ENCODE measurements at places on chromosomes 1 and 21.

DNA sequence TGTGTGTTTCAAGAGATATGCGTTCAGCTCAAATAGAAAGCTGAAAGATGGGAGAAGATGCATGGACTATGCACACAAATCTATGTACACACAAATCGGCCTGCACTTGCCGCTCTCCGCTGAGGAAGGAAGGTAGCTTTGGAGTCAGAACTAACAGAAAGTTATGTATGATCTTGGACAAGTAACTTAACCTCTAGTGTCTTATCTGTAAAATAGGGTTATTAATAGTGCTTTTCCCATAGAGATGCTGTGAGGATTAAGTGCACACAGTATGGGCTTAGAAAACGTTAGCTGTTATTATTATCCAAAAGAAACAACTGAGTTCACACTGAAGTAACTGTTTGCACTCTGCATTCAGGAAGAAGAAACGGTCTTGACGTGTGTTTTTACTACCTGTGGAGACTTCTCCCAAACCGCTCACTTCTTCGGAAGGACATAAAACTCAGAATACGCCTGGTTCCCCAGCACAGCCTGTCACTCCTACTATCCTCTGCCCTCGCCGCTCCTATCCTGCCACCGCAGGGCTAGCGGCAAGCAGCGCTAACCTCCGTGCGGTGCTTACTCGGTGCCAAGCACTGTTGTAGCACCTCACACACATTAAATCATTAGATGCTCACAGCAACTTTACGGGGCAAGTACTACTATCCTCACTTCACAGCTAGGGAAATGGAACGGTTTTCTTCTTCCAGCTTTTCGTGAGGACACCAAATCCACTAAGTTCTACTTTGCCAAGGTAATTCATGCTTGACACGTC, 1.3 kb downstream of the TGFBR3 start:
- no peak for DNase-seq

DNA sequence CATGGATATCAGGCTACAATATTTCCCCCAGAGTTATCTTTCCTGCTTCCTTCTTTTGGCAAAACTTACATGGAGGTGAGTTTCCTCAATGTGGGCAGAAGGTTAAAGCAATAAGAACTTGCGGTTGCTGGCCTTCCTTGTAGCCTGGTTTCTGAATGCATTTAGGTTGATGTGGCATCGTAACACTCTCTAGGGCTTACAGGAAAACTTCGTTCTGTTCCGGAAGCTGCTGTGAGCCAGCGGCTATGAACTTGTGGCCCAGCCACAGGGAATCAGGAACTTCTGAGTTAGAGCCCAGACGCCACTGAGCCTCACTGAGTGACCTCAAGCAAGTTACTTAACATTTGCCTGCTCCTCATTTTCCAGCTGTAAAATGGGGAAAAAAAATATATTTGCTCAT, 623.4 kb upstream of the ADAMTS5 start:
- DNase-seq, result no peak

GRCh38 chr1:109478806-109479205, 4.9 kb upstream of the ATXN7L2 start:
- DNase-seq, result no peak

GRCh38 chr1:56922507-56922906, 43.3 kb downstream of the C8B start:
- no peak for DNase-seq

DNA sequence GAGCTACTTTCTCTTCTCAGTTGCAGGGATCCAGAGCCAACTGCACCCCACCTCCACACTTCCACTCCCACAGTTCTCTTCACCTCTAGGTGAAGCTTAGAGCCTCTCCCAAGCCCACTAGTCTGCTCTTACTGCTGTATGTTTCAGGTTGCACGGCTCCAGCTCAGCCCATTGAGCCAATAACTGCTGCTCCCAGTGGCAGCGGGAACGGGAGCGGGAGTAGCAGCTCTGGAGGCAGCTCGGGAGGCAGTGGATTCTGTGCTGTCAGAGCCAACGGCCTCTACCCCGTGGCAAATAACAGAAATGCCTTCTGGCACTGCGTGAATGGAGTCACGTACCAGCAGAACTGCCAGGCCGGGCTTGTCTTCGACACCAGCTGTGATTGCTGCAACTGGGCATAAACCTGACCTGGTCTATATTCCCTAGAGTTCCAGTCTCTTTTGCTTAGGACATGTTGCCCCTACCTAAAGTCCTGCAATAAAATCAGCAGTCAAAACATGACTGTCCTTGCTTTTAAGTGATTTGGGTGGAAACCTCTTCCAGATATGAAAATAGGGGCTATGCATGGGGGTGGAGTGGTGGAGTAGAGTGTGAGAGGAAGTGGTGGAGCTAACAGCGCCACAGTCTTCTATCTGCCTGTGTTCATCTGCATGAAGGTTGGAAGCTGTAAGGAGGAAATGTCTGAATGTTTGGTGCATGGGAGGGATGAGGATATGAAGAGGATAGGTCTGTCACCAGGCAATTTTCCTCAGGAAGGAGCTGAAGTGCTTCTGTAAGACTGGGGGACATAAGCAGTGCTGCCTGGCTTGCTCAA, 29.6 kb downstream of the CHIA start:
- no peak for DNase-seq

GRCh38 chr1:228166170-228166936, 749 bp downstream of the IBA57 start:
- DNase-seq, result peak; percentile 73

DNA sequence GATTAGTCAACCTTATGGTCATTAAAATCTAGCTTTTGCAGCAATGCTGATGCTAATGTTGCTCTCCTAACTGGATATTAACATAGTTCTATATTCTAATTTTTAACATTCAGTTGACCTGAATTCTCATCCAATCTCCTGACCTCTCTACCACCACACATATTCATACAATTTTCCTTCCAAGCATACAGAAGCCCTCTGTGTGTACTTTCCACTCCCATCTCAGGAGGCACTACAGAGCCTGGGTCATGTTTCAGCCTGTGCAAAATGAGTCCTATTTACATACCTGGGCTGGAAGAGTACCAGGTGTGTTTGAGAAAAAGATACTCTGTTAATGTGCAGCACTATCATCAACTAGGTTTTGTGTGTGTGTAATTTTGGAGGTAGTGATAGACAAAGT, 486.3 kb downstream of the NEGR1 start:
- no peak for DNase-seq

DNA sequence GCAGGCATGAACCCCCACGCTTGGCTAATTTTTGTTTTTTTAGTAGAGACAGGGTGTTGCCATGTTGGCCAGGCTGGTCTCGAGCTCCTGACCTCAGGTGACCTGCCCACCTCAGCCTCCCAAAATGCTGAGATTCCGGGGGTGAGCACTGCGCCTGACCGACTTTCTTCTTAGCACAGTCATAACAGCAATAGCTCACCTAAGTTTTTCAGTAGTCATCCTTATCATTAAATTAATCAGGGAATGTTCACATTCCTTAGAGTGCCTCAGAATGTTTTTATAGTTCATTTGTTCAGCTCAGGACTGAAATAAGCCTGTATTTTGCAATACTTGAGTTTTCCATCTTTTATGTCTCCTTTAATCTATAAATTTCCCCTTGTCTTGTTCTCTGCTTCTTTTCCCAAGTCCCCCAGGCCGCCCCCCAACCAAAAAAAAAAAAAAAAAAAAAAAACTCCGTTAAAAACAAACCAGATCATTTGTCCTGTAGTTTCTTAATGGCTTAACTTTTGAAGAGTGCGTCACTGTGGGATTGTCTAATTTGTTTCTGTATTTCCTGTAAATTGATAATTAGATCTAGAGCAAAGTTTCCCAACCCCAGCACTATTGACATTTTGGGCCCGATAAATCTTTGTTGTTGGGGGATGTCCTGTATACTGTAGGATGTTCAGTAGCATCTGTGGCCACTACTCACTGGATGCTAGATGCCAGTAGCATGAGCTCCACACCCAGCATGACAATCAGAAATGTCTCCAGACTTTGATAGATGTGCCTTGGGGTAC, 120.7 kb downstream of the ITSN1 start:
- DNase-seq, result no peak

- no peak for DNase-seq
These were observed 77.9 kb downstream of the NEK7 start for GRCh38 chr1:198234520-198235251.

DNA sequence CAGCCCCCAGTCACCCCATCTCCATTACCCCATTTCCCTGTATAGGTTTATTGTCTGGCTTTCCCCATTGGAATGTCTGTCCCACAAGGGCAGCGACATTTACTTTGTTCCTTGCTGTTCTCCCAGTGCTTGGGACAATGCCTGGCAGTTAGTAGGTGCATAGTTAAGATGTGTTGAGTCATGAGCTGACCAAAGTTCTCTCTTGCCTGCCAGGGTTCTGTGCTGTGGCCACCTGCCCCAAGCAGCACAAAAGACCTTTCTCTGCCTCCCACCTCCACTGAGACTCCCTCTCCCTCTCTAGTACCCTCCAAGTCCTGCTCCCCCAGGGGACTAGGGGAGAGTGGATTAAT, 40.0 kb downstream of the TMCO4 start:
- DNase-seq, result no peak

DNA sequence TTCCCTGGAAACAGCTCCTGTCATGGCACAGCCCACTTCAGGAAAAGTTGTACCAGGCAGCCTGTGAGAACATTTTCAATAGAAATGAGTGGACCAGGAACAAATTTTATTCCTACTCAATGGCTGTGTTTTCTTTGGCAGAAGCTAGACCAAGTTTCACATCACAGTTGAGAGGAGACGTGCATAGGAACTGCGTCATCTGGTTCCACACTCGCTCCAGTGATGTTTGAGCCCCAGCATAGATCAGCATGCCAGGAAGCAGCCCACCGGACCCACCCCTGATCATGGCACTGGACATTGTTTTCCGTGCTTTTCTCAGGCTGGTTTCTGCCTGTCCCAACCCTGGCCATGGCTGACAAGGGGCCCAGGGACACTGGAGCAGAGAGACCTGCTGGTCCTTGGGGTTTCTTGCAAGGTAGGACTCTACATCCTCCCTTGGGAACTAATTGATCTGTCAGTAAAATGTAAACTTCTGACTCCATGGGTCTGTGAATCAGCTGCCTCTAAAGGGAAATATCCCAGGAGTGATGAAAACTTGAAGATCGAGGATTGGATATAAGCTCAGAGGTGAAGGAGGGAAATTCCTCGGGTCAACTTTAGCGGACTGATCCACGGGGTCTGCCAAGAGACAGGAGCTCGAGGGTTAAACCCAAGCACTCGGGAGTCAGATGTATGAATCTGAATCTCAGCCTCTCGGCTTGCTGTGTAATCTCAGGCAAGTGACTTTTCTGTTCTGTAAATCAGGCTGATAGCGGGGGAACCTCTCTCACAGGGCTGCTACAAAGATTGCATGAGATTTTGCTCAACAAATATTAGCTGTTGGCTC, 35.7 kb downstream of the NEK2 start:
- DNase-seq, result no peak

DNA sequence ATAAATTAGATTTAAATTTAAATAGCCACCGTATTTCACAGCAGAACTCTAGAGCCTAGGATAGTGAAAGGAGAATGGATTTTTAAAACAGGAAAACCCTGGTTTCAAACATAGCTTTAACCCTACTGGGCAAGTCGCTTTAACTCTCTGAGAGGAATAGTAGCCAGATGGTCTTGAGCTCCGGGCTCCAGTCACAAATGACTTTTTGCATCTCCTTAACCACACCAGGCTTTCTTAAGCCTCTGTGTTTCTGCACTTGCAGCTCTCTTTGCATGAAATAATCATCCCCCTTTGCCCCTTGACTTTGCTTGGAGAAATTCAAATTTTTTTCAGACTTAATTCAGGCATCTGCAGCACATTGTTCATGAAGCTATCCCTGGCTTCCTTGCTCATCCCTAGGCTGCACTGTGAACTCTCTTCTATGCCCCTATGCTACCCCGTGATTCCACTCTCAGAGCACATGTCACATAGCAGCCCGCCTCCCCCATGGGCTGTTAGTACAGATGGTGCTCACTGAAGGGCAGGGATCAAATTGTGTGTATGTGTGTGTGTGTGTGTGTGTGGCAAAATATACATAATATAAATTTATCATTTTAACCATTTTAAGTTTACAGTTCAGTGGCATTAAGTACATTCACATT, 68.8 kb upstream of the DAB1 start:
- DNase-seq, result no peak

DNA sequence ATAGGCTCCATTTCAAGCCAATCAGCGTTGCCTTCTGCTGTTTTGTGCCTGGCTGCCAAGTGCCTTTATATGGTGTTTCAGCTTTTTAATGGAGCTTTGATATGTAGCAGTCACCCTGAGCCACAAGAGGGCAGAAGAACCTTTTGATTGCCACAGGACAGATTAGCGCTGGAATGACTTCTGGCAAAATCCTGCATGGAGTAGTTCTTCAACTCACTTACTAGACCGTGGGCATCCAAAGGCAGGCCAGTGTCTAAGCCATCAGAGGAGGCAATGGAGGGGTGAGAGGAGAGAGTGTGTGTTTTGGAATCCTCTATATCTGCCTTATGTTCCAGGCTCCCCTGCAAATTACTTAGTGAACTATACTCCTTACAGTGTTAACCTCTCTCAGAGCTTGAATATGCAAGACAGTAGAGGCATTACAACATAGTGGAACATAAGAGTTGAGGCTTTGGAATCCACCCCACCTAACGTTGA, 56.2 kb downstream of the ST3GAL3 start:
- peak; percentile 23 for DNase-seq

DNA sequence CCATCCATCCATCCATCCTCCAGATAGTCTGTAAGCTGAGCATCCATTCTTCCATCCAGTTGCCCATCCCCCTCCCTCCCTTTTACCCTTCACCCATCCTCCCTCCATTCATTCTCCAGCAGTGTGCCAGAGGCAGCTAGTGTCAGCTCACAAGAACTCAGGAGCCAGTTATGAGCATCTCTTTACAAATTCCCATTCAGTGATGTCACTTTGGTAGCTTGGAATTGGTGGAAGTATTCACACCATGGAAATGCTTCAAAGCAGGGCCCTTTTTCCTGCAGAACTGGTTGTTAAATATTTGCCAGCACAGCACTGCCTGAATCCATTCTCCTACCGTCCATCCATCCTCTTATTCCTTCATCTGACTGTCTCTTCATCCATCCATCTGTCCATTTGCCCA, 72.5 kb downstream of the ARHGEF10L start:
- no peak for DNase-seq

- DNase-seq, result no peak
These were observed 54.7 kb upstream of the DNAH14 start for GRCh38 chr1:224874775-224875174.

- DNase-seq, result no peak
These were observed 11.4 kb downstream of the SMYD2 start for GRCh38 chr1:214292322-214292721.

DNA sequence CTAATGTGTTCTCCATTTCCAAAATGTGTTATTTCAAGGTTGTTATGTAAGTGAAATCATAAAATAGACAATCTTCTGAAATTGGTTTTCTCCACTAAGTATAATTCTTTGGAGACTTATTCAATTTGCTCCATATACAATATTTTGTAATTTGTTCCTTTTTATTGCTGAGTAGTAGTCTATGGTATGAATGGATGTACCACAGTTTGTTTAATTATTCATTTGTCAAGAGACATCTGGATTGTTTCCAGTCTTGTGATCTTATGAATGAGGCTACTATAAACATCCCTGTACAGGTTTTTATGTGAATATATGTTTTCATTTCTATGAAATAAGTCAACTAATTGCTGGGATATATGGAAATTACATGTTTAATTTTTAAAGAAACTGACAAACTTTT, 652.6 kb upstream of the PLXNA2 start:
- no peak for DNase-seq

- no peak for DNase-seq
These were observed 54.1 kb downstream of the TOMM20 start for GRCh38 chr1:235074523-235075047.

Data from central memory CD4-positive, alpha-beta T cell (primary cell).